ENCODE measurements at places on chromosomes 13 and 19.

GRCh38 chr19:56083668-56084067 lies 37.4 kb downstream of the ZNF787 start:
- DNase-seq = no peak

GRCh38 chr13:74067818-74068217 lies 66.4 kb downstream of the KLF12 start:
- DNase-seq = no peak

GRCh38 chr13:109401891-109402290 lies 384.5 kb downstream of the IRS2 start:
- no peak for DNase-seq

DNA sequence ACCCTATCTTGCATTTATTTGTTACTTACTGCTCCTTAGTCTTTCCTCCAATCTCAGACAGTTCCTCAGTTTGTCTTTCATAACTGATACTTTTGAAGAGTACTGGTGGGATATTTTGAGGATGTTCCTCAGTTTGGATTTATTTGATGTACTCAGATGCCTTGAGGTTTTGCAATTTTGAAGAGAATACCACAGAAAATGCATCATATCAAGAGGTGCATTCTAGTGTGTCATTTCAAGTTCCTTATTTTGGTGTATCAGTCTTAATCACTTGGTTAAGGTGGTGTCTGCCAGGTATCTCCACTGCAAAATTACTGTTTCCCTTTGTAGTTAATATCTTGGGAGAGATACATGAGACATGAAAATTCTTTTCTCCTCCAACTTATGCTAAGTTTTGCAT lies 75.1 kb downstream of the URI1 start:
- DNase-seq = no peak

GRCh38 chr13:111469916-111470506 lies 149.6 kb downstream of the TEX29 start:
- DNase-seq = no peak

- peak; percentile 69 for DNase-seq
Observed at GRCh38 chr13:99653526-99653925, 152.3 kb downstream of the TM9SF2 start.

GRCh38 chr13:41019011-41019487 lies at the start of gene ELF1:
TSS of gene ELF1 (minus strand) at chr13:41019316. CDS start at chr13:40982054, 37,262 bp downstream.
- peak; percentile 91 for DNase-seq

GRCh38 chr13:106105153-106105552 lies 430.3 kb downstream of the EFNB2 start:
- DNase-seq = peak; percentile 59

DNA sequence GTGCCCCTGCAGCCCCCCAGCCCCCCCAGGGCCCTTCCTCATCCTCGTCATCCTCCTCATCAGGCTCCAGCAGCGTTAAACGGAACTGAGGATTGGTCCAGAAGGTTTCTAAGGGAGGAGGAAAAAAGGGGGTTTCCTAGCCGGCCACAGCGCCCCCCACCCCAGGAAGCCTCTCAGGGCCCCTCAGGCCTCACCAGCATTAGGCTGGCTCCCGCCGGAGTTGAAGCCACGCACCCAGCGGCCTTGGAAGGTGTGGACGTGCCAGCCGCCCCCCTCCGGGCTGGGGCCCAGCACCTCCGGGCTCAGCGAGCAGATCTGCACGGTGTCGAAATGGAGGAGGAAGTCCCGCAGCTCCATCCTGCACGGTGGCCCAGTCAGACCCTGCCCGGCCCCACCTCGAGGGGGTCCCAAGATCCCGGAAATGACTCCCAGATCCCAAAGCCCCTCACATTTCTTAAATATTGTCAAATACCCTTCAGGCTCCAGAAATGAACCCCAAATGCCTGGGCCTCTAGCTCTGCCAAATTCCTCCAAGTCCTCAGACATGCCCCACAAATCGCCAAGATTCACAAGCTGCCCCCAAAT lies 6.9 kb downstream of the CAPN12 start:
- no peak for DNase-seq

- DNase-seq = no peak
Observed at GRCh38 chr13:32116210-32116609, 84.6 kb downstream of the FRY start.

GRCh38 chr19:4759388-4760284 lies 31.9 kb upstream of the FEM1A start:
- peak; percentile 83 for DNase-seq

Data from renal cortical epithelial cell (primary cell).